ENCODE measurements at places on chromosomes 16 and 17.

- DNase-seq: no peak
These were observed 197.9 kb downstream of the RBFOX3 start for GRCh38 chr17:79412886-79413390.

DNA sequence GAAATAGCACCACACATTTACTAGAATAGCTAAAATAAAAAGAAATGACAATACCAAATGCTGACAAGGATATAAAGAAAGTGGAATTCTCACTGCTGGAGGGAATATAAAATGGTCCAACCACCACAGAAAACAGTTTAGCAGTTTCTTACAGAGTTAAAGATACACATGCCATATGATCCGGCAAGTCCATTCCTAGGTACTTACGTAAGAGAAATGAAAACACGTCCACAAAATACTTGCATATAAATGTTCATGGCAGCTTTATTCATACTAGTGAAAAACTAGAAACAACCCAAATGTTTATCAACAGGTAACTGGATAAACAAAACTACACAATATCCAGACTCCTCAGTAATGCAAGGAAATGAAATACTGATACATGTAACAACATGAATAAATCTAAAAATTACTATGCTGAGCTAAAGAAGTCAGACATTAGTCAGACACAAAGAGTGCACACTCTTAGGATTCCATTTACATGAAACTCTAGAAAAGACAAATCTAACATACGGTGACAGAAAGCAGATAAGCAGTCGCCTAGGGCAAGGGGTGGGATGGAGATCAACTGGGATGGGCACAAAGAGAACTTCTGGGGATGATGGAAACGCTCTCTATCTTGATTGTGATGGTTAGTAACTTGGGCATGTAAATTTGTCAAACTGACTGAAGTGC lies 76.4 kb downstream of the SMG6 start:
- DNase-seq: no peak

GRCh38 chr16:228151-228851 lies 948 bp downstream of the LUC7L start:
- DNase-seq: no peak

- peak; percentile 18 for DNase-seq
These were observed 24.9 kb upstream of the CLEC18A start for GRCh38 chr16:69926241-69926640.

DNA sequence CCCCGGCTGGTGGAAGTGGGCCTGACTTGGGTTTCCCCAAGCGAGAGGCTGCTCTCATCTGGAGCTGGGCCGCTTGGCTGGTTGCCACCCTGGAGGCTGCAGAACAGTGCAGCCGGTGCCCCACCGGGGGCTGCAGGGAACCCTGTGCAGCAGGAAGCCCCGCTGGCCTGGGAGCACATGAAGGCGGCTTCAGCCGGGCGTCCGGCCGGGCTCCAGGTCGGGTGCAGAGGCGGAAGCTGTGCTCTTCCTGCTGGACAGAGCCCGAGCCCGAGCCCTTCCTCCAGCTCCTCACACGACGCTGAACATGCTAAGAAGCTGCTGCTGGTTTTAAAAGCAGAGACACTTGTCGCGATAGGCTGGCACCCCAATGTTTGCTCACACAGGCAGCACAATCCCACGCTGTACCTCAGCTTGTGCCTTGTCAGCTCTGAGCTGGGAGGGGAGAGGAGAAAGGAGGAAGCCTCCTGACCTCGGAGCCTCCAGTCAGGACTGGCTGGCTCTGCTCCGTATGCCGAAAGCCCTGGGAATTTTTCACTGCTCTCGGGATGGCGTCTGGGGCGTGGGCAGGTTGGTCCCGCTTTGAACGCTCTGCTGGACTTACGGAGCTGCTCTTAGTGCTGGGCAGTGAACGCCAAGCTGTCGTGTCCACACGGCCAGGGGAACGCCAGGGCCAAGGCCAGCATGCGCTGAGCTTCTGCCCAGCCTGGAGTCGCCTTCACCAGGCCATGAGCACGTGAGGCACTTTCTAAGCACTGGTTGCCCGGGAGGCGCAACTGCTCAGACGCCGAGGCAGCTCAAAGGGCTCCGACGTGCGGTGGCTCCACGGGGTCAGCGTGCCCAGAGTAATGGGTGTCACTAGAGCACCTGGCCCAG lies 8.8 kb downstream of the CDK5R1 start:
- DNase-seq: peak; percentile 62

- peak; percentile 88 for DNase-seq
These were observed 79.0 kb downstream of the RPA1 start for GRCh38 chr17:1908699-1909309.

DNA sequence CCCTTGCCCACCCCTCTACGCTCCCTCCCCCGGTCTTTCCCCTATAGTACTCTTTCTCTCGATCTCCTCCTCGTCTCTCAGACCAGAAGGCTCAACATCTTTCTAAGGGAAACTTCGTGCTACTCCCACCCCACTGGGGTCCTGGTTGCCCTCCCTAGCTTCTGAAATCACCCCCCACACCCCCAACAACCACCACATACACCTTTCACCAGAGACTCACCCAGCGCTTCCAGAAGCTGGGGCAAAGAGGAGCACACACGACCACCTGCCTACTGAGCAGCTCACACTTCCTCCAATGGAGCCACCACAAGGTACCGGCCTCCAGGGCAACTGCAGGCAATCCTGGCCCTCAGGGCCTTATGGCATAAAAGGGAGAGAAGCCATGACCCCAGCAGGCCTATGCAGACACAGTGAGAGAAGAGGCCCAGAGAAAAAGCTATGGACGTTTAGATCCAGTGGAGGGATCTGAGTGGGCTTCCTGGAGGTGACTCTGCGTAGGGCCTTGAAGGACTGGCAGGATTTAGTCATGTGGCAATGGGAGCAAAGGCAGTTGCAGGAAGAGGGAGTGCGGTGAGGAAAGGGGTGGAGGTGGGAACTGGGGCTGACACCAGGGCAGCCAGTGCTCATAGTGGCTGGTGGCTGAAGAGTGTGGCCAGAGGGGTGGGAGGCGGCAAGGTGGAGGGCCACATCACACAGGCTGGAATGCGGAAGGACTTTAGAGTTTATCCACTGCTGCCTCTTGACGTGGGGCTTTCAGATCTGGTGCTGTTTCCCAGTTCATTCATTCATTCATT lies 12.1 kb upstream of the TMEM92 start:
- peak; percentile 35 for DNase-seq

Data from H7 (cell line).